Stimulated activated CD4-positive, alpha-beta T cell treated with anti-CD3 and anti-CD28 coated beads, Interleukin-1b, Interleukin-23, amount 100 ng/mL, for 24 hours (primary cell): ENCODE measurements at places on chromosomes 11 and 22.

DNA sequence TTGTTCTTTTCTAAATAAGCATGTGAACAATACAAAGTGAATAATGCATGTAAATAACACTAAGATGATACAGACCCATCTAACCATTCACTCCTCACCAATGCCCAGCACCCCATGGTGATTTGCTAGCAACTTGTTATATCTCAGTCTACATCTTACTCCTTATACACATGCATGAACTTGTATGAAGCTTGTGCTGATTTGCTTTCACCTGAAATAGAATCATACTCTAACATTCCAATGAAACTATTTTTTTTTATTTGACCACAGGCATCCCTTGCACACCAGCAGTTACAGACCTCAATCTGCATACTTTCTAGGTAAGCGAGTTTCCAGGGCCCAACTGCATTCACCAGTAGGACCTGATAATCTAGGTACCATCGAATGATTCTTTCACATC is 873.6 kb downstream of the OPCML start:
- DNase-seq = no peak

DNA sequence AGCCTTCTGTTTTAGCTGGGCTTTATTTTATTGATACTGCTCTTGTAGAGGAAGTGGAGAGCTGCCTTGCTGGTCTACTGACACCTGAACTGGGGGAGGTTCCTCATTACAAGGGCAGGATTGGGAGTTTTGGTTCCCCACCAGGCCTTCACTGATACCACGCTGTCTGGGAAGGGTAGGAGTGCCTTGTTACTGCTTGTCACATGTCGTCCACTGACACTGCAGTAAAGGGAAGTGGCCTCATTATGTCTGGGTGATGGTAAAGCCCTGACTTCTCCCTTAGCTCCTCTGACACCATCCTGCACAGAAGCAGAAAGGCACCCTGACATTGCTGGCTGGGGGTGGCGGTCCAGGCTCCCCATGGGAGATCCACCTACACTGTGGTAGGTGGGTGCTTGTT is 38.7 kb upstream of the ELF5 start:
- no peak for DNase-seq

DNA sequence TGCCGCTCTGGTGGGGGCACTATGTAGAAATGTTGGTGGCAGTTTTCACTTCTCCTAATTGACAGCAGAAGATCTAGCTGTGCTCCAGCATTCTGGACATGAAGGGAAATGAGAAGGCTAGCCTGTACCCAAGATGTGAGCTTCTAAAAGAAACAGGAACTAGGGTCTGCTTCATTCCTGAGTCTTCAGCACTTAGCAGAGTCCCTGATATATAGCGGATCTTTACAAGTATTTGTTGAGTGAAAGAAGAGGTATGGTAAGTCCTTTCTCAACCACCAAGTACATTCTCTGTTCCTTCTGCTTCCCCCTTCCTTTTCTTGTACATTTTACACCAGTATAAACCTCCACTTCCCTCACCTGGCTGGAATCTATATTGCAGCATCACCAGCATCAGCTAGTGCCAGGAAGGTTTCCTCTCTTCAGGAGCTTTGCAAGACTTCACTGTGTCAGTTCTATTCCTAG is 408.3 kb upstream of the CADM1 start:
- no peak for DNase-seq

- no peak for DNase-seq
These were observed 48.9 kb downstream of the RELT start for GRCh38 chr11:73425108-73425507.

- DNase-seq = no peak
These were observed 44.5 kb downstream of the CD44 start for GRCh38 chr11:35183326-35183925.

DNA sequence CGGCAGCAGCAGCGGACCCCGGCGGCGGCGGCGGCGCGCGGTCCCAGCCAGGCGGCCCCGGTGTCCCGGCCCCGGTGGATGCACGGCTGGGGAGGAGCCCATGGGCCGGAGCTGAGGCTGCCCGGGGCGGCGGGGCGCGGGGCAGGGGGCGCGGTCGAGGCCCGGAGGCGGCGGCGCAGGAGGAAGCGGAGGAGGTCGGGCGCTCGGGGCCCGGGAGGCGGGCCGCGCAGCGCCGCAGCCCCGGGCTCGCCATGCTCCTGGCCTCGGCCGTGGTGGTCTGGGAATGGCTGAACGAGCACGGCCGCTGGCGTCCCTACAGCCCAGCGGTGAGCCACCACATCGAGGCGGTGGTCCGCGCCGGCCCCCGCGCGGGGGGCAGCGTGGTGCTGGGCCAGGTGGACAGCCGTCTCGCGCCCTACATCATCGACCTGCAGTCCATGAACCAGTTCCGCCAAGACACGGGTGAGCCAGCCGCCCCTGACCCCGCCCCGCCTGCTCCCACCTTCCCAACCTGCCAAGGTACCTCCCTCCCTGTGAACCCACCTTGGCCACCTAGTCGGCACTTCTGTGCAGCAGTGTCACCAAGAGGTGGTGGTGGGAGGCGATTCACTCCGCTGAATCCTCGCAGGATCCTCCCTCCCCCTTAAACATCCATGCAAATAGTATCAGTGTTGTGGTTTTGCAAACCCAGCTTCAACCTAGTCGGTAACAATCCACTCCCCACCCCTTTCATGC is 580 bp downstream of the DTX4 start:
- DNase-seq = no peak

DNA sequence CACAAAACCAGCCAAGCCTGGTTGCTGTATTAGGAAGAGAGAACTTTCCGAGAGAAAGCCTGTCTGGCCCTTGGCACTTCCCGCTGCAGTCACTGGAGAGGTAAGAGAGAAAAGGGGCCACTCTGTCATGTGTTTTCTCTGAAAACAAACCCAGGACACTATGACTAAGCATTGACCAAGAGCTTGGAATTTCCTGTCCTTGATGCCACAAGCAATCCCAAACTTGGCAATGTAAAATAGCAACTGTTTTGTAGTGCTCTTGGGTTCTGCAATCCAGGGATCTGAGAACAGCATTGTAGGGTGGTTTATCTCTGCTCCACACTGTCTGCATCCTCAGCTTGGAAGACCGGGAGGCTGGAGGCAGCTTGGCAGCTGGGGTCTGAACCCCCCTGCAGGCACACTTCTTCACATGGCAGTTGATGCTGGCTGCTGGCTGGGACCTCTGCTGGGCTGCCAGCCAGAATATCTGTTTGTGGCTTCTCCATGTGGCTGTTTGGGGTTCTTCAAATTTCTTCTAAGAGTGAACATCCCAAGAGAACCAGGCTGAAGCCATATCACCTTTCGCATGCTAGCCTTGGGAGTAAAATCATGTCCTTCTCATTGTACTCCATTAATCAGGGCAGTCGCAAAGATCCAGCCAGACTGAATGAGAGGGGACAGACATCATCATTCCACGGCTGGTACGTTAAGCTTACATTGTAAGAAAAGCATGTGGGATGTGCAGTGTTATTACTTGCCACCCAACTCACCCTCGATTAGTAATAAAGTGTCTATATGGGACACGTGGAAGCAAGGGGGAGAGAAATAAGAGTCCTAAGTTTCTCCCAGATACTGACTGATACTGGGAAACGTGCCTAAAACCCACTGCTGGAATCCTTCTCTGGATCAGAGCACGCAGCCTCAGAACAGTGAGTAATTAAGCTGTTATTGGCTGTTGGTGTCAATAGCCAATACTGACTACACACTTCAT is 537.4 kb upstream of the B3GAT1 start:
- no peak for DNase-seq

- no peak for DNase-seq
These were observed 222.0 kb downstream of the TMEM135 start for GRCh38 chr11:87259736-87260135.

GRCh38 chr11:59918987-59919589 is 19.1 kb upstream of the OOSP1 start:
- no peak for DNase-seq

- DNase-seq = no peak
These were observed 53.7 kb downstream of the IGF2 start for GRCh38 chr11:2085251-2086066.

DNA sequence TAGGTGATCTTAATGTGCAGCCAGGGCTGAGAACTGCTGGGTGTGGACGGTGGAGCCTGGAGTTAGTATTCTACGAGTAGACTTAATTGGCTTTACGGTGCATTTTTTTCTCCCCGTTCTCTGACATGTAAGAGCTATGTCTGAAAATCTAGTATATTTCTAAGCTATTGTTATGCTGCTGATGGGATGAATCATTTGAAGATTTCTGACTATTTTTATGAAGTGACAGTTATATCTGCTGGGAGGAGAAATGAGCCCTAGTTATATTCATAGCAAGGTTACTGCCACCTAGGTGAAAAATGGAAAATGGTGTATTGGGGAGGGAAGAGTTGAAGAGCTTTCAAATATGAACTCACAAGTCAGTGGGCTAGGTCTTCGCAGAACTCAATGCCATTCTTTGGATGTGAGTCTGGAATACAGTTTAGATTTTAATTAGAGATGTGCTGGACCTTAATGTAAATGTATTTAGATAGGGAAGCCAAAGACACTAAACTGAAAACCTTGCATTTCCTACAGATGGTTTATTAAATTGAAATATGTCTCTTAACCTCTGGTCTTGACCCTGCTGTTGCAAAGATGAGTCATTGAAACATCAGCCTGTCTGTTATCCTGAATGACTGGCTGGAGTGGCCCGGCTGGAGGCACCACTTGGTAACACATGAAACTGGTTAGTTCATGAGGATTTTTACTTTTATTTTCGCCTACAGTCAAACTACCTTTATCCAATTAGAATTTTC is 293.7 kb downstream of the DDX10 start:
- DNase-seq = no peak

DNA sequence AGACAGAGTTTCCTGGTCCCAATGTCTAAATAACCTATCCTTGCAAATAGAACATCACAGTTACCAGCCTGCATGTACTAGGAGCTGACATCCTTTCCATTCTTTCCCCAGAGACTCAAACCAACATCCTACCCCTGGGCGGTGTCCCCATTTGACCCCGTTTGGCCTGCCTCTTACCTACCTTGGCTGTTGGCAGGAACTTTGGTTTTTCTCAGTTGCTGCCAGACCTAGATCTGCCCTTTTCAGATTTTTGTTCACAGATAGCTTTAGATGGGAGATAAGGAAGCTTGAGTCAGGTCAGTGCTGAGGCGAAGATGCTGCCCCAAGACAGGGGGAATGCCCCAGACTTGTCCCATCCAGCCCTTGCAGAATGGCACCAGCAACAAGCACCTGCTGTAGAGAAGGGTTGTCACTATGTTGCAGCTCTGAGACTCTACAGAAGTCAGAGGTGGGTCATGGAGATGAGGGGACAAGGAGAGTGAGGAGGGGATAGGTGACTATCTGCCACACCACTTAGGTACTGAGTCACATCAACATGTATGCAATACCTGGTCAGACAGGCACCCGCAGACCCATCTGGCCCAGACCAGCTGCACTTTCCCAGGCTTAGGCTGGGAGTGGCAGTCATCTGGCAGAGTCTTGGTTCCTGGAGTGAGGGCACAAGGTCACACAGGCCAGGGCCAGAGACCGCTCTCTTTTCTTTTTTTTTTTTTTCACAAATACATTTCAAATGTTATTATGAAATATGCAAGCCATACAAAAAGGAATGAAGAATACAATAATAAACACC is 61.5 kb upstream of the POU2AF1 start:
- no peak for DNase-seq

DNA sequence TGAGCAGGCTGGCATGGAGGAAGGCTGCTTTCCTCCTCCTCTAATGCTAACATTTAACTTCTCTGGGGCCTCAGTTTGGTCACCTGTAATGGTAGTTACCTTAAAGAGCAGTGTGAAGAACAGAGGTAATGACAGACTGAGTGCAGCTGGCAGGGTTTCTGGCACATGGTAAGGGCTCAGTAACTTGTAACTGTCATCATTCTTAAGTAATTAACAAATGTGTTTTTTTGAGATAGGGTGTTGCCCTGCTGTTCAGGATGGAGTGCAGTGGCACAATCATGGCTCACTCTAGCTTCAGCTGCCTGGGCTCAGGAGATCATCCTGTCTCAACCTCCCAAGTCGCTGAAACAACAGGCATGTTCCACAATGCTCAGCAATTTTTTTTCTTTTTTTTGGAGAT is 242.0 kb upstream of the SYN3 start:
- DNase-seq = no peak

GRCh38 chr22:22928666-22929380 is 41.2 kb downstream of the IGLL5 start:
- DNase-seq = peak; percentile 7

- DNase-seq = peak; percentile 32
These were observed 396 bp downstream of the OSBP start for GRCh38 chr11:59615120-59615636.

GRCh38 chr11:19547044-19547443 is 165.6 kb upstream of the NAV2 start:
- DNase-seq = no peak

- DNase-seq = no peak
These were observed 957.6 kb upstream of the CCDC90B start for GRCh38 chr11:84243629-84244263.

DNA sequence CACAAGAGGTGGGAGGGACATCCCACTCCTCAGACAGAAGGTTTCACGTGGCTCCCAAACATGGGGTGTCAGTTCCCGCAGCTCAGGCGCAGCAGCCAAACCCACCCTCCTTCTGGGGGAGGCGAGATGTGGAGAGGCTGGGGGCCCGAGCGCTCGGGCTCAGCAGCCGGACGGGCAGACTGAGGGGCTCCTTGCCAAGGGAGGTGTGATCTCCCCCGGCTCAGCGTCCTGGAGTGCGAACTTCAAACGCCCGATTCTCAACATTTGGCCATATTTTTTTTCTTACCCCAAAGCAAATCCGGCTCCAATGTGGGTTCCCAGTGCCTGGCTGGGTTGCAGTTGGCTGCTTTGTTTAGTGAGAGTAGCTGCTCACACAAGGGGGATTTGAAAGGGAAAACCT is 477.9 kb downstream of the MN1 start:
- DNase-seq = no peak

GRCh38 chr11:103649401-103649895 is 387.0 kb upstream of the DDI1 start:
- DNase-seq = no peak

GRCh38 chr11:119337581-119338317 is 2.9 kb downstream of the C1QTNF5 start:
- no peak for DNase-seq

- no peak for DNase-seq
These were observed 6.8 kb downstream of the STX3 start for GRCh38 chr11:59761993-59762392.

DNA sequence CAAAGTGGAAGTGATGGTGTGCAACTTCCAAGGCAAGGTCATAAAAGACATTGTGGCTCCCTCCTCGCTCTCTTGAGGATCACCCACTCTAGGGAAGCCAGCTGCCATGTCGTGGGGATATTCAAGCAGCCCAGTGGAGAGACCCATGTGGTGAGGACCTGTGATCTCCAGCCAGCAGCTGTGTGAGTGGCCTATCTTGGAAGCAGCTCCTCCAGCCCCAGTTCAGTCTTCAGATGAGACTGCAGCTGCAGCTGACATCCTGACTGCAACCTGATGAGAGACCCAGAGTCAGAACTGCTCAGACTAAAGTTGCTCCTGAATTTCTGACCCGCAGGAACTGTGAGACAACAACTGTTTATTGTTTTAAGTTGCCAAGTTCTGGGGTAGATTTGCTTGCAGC is 86.4 kb upstream of the GRK3 start:
- no peak for DNase-seq
